Articular chondrocyte of knee joint (primary cell): ENCODE measurements at places on chromosomes 2 and 18. TPM values are rescaled to one million over a fixed set of nuclear protein-coding genes. Genes with fewer than 3 reads are reported as not detected.

COL6A3 gene
- 1,743 and 2,116 TPM in 2 replicates for total RNA-seq

SCG2 gene
- total RNA-seq: 5.4 and 6.8 TPM in 2 replicates

SPC25 gene
- total RNA-seq: 3.7 and 4.9 TPM in 2 replicates

HOXD13 gene
- 0.11 and 0.13 TPM in 2 replicates for total RNA-seq

NYAP2 gene
- total RNA-seq: not detected in 2 replicates

CYP27A1 gene
- total RNA-seq: 54.0 and 59.7 TPM in 2 replicates

PIEZO2 gene
- total RNA-seq: 268 and 271 TPM in 2 replicates

KCNS3 gene
- 1.0 and 1.2 TPM in 2 replicates for total RNA-seq
